ENCODE measurements at places on chromosomes 4 and X. TPM values are rescaled to one million over a fixed set of nuclear protein-coding genes. Genes with fewer than 3 reads are reported as not detected.

UCP1 gene
- polyA plus RNA-seq = 0.03 TPM

HOPX gene
- 792 TPM for polyA plus RNA-seq

ENAM gene
- polyA plus RNA-seq = 0.06 TPM

ZAR1 gene
- polyA plus RNA-seq = not detected

GRCh38 chrX:41634284-41634683 lies 54.5 kb upstream of the GPR34 start:
- DNase-seq = no peak

GRCh38 chr4:109947457-109947856 lies 34.8 kb downstream of the EGF start:
- DNase-seq = no peak

DNA sequence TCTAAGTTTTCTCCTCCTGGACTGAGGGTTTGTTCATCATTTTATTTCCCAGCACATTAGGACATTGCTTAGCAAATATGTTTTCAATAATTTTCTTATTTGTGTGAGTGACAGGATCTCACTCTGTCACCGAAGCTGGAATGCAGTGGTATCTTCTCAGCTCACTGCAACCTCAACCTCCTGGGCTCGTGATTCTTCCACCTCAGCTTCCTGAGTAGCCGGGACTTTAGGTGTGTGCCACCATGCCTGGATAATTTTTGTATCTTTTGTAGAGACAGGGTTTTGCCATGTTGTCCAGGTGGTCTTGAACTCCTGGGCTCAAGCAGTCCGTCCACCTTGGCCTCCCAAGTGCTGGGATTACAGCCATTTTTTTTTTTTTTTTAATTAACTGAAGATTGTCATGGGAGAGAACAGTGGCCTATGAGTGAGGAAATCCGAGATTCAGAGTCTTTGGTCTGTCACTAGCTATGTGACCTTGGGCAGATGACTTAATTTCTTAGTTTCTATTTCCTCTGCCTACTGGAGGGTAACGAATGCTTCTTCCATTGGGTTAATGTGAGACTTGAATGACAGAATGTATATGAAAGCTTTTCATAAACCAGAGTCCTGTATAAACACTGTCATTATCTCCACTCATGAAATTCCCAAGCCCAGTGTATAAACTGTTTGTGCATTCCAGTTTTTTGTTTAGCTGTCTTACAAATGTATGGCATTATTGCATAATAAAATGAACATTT lies 23.9 kb downstream of the MOB1B start:
- no peak for DNase-seq

GRCh38 chrX:41946235-41946634 lies 22.9 kb upstream of the CASK start:
- DNase-seq = no peak

- DNase-seq = no peak
These were observed 26.6 kb upstream of the SNCA start for GRCh38 chr4:89863533-89863932.

DNA sequence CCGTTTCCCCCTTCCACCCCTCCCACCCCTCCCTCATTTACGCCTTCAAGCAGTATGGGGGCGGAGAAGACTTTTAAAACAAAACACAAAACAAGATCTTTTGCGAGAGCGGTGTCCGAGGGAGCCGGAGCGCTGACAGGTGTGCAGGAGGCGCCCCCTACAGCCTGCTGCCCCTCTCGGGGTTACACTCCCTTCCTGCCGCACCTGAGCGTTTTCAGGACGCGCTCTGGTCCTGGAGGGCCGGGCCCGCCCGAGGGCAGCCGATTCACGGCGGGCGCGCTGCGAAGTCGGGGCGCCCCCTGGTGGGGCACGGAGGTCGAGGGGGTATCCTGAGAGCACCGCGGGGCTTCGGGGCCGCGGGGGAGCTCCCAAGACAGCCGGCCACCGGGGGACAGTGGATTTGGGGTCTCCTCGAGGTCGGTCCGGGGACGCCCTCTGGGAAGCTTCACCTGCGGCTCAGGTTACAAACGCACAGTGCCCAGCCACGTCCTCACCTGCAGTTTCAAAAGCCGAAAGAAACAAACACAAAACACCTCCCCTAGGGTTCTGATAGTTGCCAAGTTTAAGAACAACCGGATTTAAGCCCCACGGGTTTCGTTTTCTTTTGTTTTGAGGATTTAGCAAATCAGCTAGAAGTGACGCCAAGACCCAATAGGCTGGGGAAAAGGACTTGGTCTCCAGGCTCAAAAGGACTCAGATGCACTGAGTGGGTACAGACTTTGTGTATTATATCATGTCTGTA lies 8.0 kb upstream of the NEUROG2 start:
- DNase-seq = peak; percentile 74
